ENCODE measurements at places on chromosomes 1 and 21.

- DNase-seq = no peak
Observed at GRCh38 chr21:45737485-45738166, 94.1 kb downstream of the PCBP3 start.

GRCh38 chr1:240237305-240237721 is 145.6 kb downstream of the FMN2 start:
- no peak for DNase-seq

DNA sequence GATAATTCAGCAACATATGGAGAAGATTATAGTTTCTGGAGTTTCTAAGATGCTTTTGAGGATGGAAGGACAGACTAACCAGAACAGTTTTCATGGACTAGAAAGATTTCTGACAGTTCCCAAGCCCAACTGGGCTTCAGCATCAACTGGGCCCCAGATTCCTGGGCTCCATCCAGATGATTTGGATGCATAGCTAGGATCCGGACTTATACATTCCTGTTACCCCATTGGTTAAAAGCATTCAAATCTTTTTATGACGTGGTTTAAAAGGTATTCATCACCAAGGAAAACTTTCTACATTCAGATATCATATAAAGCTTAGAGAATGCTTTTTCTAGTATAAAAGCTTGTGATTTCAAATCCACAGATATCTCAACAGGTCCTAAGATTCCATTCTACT is 29.7 kb downstream of the TSHB start:
- no peak for DNase-seq

DNA sequence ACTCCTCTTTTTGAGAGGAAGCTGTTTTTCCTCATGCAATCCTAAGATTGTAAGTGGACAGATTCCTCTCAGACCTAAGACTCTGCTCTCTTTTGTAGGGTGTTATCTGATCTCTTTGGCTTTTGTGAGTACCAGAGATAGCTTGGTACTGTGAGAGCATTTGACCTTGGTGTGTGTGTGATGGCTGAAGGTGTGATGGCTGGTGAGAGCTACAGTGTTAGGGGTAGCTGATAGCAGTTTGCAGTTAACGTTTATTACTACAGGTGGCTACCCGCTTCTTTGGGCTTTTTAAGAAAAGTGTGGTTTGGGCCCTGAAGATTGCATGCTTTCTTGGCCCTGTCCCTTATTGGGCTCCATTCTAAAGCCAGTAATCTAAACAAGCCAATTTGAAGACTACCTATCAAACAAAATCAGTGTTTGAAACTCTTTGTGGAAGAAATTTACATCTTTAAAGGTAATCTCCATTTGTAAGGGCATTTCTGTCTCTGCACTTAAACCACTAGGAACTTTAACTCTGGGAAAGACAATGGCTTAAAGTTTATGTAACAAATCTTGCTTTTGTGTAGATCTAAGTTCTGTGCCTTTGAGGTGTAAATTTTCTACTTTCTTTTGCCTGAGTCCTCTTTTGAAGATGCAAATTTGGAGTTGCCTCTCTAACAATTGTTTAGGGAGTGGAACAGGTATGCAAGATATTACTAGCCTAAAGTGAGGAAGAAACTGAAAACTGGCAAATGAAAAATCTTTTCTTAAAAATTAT is 85.3 kb upstream of the SERBP1 start:
- no peak for DNase-seq

- no peak for DNase-seq
Observed at GRCh38 chr1:8408151-8408839, 90.4 kb downstream of the SLC45A1 start.

DNA sequence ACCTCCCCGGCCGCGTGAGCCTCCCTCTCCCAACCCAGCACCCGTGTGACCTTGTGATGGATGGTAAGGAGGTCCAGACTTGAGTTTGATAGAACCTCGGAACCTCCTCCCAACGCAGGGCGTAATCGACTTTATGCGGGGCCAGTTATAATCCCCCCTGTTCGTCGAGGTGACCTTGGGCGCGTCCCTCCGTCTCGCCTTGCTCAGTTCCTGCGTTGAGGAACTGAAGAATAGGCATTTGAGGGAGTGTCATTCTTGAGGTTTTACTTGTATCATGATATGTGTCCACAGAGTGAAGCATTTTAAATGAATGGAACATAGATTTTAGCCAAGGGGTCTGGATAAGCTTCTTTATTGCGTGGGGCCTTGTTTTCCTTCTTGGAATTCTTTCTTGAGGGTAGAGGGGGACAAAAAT is 433 bp downstream of the TIMM17A start:
- no peak for DNase-seq

DNA sequence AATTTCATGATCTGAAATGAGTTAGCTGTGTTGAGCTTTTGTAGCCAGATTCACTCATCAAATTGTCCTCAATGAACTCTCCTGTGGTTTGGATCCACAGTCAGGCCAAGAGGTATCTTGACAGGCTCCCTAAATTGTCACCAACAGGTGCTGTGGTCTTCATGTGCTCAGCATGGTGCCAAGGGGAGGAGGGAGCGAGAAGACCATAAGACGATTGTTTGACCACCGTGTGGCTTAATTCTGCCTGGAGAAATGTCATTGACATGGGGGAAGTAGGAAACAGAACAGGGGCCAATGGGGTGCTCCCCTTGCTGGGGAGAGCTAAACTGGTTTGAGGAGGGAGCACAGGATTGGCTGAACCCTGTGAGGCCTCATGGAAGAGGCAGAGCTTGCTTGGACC is 219.3 kb downstream of the KCNJ6 start:
- DNase-seq = no peak

- DNase-seq = no peak
Observed at GRCh38 chr1:67973051-67973450, 77.4 kb downstream of the DIRAS3 start.

GRCh38 chr1:205561501-205562203 is 57.2 kb downstream of the CDK18 start:
- no peak for DNase-seq

- no peak for DNase-seq
Observed at GRCh38 chr1:119569095-119569494, 62.1 kb downstream of the HSD3B1 start.

- DNase-seq = no peak
Observed at GRCh38 chr1:225470211-225471108, 42.6 kb upstream of the LBR start.

DNA sequence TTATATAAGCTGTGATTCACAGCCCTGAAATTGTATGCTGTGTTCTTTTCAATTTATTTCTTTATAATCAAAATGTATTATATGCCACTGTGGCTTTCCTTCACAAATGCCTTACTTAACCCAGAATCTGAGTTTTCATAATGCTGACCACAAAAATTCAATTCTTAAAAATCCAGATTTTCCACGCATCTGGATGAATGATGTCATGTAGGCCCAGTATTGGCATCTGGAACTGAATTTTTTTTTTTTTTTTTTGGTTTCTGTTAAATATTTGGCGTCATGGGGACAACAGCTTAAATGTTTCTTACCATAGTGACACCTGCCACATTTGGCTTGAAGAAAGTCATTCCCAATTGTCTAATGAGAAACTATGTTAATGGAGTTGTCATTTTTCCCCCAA is 296.8 kb downstream of the TM2D1 start:
- DNase-seq = no peak

GRCh38 chr1:13682444-13682843 is 17.5 kb upstream of the PRDM2 start:
- no peak for DNase-seq

GRCh38 chr1:10741696-10742095 is 54.8 kb downstream of the CASZ1 start:
- DNase-seq = no peak

- no peak for DNase-seq
Observed at GRCh38 chr1:200967693-200968468, 55.6 kb downstream of the KIF21B start.

DNA sequence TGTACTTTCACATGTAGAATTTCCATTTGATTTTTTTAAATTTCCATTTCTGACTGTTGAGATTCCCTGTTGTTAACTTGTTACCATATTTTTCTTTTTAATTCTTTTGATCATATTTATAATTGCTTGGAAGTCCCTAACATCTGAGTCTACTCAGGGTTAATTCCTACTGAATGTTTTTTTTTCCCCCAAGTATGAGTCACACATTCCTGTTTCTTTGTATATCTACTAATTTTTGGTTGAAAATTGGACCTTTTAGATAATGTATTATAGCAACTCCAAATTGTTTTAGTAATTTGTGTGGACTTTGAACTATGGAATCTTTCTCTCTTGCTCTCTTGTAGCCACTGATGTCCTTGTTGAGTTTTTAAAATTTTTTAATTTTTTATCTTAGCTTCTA is 54.6 kb downstream of the STXBP3 start:
- DNase-seq = no peak

- DNase-seq = no peak
Observed at GRCh38 chr21:34183331-34183928, 110.1 kb downstream of the MRPS6 start.

- DNase-seq = no peak
Observed at GRCh38 chr1:231423648-231424047, 1.6 kb upstream of the EGLN1 start.

DNA sequence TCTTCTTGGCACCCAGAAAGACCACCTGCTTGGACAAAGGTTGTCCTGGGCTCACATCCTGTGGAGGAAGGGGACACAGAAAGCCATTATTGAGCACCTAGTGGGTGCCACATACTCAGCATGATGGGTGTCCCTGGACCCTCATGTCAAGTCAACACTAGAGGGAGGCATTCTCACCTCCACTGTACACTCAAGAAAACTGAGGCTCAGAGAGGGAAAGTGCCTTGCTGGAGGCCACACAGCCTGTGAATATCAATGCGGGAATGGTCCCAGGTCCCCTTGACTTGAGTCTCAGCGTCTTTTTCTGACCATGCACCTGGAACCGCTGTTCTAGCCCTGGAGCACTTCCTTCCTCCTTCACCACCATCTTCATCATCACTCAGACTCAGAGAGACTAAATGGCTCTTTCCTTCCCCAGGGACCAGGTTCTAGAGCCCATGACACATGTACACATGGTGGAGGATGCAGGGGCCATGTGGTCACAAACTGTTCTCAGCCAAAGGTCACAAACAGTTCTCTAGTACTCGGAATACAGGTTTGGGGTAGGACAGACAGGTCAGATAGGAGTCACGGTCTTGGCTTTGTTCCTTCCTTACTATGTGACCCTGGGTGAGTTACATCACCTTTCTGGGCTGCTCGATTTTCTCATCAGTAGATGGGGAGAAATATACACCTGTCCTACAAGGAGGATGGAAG is 89.2 kb upstream of the WNT4 start:
- DNase-seq = no peak

- DNase-seq = no peak
Observed at GRCh38 chr1:245650441-245650960, 495.7 kb downstream of the KIF26B start.

DNA sequence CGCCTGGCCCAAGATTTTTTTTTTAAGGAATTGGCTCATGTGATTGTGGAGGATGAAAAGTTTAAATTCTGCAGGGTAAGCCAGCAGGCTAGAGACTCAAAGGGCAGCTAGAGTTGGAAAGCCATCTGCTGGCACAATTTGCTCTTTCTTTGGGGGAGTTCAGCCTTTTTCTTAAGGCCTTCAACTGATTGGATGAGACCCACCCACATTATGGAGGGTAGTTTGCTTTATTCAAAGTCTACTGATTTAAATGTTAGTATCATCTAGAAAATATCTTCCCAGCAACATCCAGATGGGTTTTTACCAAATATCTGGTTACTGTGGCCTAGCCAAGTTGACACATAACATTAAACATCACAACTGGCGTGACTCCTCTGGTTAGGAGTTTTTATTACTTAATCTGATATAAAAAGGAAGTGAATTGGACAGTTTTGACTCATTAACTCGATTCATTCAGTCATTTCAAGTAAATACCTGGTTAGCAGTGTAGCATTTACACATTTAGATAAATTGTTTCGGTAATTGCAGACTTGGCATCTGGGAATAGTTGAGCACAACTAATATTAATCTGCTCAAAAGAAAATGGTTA is 12.4 kb downstream of the HOOK1 start:
- no peak for DNase-seq

DNA sequence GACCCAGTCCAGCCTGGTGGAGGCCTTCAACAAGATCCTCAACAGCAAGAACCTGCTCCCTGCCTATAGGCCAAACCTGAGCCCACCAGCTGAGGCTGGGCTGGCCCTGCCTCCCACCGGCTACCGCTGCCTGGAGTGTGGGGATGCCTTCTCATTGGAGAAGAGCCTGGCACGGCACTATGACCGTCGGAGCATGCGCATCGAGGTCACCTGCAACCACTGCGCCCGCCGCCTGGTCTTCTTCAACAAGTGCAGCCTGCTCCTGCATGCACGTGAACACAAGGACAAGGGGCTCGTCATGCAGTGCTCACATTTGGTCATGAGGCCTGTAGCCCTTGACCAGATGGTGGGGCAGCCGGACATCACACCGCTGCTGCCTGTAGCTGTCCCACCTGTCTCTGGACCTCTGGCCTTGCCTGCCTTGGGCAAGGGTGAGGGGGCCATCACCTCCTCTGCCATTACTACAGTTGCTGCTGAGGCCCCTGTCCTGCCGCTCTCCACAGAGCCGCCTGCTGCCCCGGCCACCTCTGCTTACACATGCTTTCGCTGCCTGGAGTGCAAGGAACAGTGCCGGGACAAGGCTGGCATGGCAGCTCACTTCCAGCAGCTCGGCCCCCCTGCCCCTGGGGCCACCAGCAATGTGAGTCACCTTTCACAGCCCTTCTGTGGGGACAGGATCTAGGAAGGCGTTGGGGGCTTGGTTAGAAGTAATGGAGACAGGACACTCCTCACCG is 5.8 kb downstream of the ZNF687 start:
- DNase-seq = no peak

GRCh38 chr1:66231681-66232463 is 302.1 kb upstream of the SGIP1 start:
- DNase-seq = no peak

DNA sequence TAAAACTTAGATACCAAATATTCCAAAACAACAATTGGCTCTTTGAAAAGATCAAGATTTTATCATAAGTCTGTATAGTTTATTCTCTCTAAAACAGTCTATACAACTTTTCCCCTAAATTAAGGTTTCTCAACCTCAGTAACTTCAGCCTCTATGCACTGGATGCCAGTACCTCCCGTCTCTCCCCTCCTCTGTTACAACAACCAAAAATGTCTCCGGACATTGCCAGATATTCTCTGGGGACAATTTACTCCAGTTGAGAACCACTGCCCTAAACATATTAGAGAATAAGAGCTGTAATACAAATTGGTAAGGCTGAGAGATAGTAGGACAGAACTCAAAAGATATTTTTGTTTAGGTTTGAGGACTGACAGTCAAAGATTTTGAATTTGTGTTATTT is 71.6 kb downstream of the TMEM200B start:
- DNase-seq = no peak

- no peak for DNase-seq
Observed at GRCh38 chr1:11654137-11654938, at the start of the genes FBXO2 and FBXO44. TSS of gene FBXO2 (minus strand) at chr1:11654429. CDS start at chr1:11654340, 89 bp downstream. TSS of gene FBXO44 (plus strand) at chr1:11654877. CDS start at chr1:11655836, 959 bp downstream.

GRCh38 chr1:7585216-7585907 is 185.7 kb upstream of the VAMP3 start:
- no peak for DNase-seq
